ENCODE measurements at places on chromosomes 2 and 18. TPM values are rescaled to one million over a fixed set of nuclear protein-coding genes. Genes with fewer than 3 reads are reported as not detected.

The NAGK gene
- total RNA-seq, result 63.2 TPM

The ICA1L gene
- 1.8 TPM for total RNA-seq

The CEBPZOS gene
- 40.4 TPM for total RNA-seq

The FKBP1B gene
- 10.6 TPM for total RNA-seq

The GPAT2 gene
- not detected for total RNA-seq

Measured in A549 treated with Mapracorat at 1 μM for 4 hours (cell line).